ENCODE measurements at places on chromosomes 3 and 15.

- DNase-seq, result no peak
These were observed 140.5 kb downstream of the FNDC3B start for GRCh38 chr3:172179680-172180399.

DNA sequence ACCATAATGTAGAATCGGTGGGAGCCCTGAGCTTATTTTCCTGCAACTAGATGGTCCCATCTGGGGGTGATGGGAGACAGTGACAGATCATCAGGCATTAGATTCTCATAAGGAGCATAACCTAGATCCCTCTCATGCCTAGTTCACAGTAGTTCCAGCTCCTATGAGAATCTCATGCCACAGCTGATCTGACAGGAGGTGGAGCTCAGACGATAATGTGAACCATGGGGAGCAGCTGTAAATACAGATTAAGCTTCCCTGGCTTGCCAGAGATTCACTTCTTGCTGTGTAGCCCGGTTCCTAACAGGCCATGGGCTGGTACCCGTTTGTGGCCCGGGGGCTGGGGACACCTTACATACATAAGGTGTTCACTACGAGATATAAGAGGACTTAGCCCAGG is 67.5 kb upstream of the LRRFIP2 start:
- DNase-seq, result no peak

DNA sequence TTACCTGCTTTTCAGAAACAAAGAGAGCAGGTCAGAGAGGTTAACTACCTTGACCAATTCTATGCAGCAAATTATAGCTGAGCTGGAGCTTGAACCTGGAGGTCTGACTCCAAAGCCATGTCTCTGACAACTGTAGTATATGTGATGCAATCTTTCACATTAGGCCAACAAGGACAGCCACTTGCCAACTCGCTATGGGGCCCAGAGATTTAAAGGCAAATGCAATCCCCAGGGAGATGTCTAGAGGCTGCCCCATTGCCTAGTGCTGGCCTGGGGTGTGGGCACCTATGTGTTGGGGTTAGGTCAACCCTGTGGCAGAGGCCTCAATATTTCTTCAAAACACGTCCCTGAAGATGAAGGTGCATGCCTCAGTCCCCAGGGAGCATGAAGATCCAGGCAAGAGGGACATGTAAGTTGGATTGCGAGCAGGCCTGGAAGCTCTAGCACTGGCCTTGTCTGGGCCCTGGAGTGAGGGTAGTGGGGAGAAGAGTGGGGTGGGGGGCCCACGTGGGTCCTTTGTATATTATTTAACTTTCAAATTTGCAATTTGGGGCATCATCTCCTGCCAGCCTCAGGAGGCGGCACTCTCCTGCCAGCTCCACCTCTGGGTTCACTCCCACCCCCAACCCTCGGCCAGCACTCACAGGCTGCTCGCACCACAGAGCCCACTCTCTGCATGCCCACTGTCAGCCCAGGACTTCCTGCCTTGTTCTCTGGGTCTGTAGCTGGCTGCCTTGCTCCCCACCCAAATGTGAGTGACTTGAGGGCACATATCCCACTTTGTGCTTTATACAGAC is 64.3 kb downstream of the SLC12A8 start:
- DNase-seq, result no peak

DNA sequence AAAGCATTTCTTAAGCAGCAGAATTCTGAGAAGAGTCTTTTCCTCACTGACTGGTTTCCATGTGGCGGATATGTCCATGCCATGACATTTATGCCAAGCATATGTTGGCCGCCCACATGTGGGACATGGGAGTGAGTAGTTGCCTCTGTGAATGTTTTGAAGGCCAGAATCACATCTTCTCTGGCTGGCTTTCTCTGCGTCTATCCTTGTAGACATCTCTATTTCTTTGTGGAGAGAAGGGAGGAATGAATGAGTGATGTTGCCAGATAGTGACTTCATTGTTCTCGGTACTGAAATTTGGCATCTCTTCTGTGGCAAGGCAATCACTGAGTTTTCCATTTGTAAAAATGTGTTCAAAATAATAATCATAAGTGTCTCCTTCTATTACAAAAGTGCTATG is 316.0 kb downstream of the CLSTN2 start:
- DNase-seq, result no peak

DNA sequence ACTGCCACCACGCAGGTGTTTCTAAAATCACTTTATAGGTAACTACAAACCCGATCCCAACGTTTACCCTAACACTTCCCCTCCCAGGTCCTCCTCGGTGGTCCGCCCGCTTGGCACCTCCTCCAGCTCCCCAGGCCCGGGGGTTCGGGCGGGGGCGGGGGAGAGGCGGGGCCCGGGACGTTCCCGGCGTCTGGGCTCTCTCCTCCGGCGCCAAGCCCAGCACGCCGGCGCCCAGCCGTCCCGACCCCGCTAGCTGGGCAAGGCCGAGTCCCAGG is 562 bp downstream of the CGGBP1 start:
- DNase-seq, result no peak

DNA sequence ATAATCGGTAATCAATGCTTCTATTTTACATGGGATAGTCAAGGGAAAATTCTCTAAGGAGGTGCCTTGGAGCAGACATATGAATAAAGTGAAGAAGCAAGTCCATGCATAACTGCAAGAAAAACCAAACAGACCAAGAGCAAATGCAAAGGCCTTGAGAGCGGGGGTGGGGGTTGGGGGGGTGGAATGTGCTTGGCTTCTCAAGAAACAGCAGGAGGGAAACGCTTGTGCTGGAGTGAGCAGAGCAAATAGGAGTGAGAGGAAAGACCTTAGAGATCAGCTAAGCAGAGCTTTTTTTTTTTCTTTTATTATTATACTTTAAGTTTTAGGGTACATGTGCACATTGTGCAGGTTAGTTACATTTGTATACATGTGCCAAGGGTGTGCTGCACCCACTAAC is 260.8 kb downstream of the ARPP21 start:
- no peak for DNase-seq

- DNase-seq, result no peak
These were observed 238.5 kb upstream of the LRRN1 start for GRCh38 chr3:3560591-3561311.

DNA sequence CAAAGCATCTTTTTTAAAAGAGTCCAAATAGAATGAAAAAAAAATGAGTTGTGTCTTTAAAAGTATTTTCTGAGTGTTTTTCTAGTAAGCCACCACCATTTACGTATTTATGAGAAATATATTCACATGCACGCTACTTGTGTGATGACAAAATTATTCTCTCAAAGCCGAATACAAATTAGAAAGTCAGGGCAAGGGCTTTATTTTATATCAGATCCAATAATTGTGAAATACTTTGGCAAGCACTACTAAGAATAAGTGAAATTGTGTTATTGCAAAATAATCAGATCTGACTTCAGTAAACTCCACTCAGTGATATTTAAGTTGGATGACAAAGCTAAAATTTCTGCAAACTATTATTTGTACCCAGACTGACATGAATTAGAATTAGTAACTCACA is 589.3 kb upstream of the KCNMB2 start:
- DNase-seq, result no peak
